ENCODE measurements at places on chromosomes 6 and 20. TPM values are rescaled to one million over a fixed set of nuclear protein-coding genes. Genes with fewer than 3 reads are reported as not detected.

SIM1 gene
- not detected for polyA plus RNA-seq

EGFL8 gene
- not detected for polyA plus RNA-seq

RSPH9 gene
- 1.2 TPM for polyA plus RNA-seq

PTK7 gene
- polyA plus RNA-seq = not detected

MAD2L1BP gene
- polyA plus RNA-seq = 23.3 TPM

PRDM1 gene
- polyA plus RNA-seq = 11.0 TPM

WFDC2 gene
- polyA plus RNA-seq = 2.2 TPM

JPH2 gene
- not detected for polyA plus RNA-seq

GABRR2 gene
- polyA plus RNA-seq = 0.13 TPM

LRRC73 gene
- not detected for polyA plus RNA-seq

HLA-DRB5 gene
- polyA plus RNA-seq = 92.6 TPM

KHDRBS2 gene
- 4.4 TPM for polyA plus RNA-seq

FOXF2 gene
- polyA plus RNA-seq = not detected

PAX1 gene
- polyA plus RNA-seq = not detected

ZNF311 gene
- polyA plus RNA-seq = not detected

HUS1B gene
- 2.2 TPM for polyA plus RNA-seq
